ENCODE measurements at places on chromosomes 12 and 14.

DNA sequence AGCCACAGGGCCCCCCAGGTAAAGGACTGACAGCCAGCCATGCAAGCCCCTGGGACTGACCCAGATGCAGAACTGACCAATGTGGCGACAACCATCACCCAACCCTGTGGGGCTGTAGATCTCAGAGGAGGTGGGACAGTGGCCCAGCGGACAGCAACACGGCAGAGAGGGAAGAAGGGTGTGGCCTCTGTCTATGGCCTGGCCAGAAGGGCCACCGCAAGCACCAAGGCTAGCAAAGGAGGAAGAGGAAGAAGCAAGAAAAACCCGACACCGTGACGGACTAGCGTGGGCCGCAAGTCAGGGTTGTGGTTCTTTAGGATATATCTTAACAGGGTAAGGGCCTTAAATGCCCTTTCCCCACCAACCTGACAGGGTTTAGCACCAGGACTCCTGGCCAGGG, 71.2 kb downstream of the ITPK1 start:
- no peak for DNase-seq

DNA sequence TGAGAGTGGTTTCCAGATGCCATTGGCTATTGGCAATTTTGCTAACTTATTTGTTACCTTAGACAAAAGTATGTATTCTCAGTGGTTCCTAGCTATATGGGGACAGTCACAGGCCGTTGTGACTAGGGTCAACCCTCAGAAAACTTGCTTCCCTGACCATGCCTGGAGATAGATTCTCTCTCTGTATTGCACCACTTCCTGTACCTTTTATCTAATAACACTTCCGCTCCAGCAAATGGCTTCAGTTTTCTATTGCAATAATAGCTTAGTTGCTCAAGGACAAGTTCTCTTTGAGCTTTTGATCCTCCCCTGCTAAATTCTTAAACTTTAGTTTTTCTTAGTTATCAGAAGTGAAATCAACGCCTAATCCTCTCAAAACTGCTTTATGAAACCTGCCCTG, 338.0 kb downstream of the RMST start:
- DNase-seq: no peak

GRCh38 chr12:75909714-75910656, 121.6 kb downstream of the PHLDA1 start:
- no peak for DNase-seq

- no peak for DNase-seq
These were observed 102.8 kb downstream of the SLC16A7 start for GRCh38 chr12:59698600-59698999.

DNA sequence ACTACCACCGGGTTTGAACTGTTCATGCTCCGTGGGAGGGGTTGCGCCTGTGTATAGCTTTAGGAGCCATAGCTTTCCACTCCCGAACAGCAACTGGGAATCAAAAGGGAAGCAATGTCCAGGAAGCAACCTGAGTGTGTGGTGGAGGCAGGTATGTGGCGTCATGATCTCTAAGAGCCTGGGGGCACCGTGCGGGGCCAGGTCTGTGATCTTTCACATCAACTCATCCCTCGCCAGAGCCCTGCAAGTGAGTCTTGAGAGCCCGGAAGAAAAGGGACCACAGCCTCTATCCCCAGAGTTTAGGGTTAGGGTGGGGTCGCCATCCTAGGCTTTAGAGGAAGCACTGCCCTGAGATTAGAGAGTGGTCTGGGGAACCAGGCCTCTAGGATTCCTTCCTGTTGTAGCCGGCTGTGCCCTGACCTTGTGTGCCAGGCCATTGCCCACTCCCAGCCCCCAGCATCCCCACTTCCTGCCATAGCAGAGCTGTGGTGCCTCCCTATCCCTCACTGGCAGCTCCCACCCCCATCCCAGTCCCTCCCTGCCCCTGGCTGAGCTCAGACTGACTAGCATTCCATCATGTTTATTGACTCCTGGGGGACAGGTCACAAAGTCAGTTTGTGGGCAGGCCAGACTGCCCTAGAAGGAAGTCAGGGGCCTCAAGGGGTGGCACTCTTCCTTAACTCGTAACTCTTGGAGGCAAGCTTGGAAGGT, 745 bp upstream of the ADCY4 start:
- no peak for DNase-seq

- DNase-seq: peak; percentile 2
These were observed 379.3 kb downstream of the NAV3 start for GRCh38 chr12:78209846-78210505.

GRCh38 chr12:102496591-102496990, 16.2 kb upstream of the IGF1 start:
- no peak for DNase-seq

- no peak for DNase-seq
These were observed 52.1 kb downstream of the TBC1D30 start for GRCh38 chr12:64876388-64877071.

- DNase-seq: no peak
These were observed 20.9 kb downstream of the HEBP1 start for GRCh38 chr12:12979126-12979525.

DNA sequence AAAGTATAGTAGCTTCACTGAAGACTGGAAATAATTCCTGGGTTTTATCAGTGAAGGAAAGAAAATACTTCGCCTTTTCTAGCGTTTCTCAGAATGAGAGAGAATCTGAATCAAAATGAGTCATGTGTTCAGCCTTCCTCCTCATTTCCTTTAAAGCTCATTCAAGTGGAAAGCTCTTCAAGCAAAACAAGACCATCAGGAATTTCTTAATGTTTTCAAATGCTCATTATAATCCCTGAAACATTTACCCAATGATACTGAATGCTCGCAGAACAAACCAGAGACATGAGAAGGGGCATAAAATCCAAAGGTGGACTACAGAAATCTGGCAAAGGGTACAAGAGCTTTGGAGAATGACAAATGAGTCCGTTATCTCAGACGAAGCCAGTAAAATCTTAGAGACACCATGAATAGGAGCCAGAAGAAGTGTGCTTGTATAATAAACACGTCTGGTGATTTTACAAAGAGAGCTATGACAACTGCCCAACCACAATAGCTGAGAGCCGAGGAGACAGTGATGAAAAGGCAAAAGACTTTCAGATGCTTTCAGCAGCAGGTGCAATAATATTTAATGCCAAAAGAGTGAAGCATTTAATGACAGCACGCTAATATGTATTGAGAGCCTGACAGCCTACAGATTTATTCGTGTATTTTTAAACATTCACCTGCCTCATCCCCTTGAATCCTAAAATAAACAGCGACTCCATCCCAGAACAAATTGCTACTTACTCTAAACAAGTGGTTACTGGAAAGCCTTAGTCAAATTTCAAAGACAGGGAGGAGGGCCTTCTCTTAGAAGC, 19.0 kb downstream of the SPRING1 start:
- DNase-seq: no peak

- DNase-seq: no peak
These were observed 23.2 kb downstream of the HAL start for GRCh38 chr12:95972832-95973456.

GRCh38 chr14:78005325-78005724, 164.8 kb upstream of the NRXN3 start:
- no peak for DNase-seq

- DNase-seq: no peak
These were observed 28.4 kb upstream of the GPR132 start for GRCh38 chr14:105093431-105094192.

GRCh38 chr12:67320614-67321295, 51.6 kb downstream of the CAND1 start:
- DNase-seq: no peak

Measured in nucleus accumbens (tissue), 56 donors.